Thoracic aorta (tissue), 2 donors: ENCODE measurements at places on chromosomes 6 and 20. TPM values are rescaled to one million over a fixed set of nuclear protein-coding genes. Genes with fewer than 3 reads are reported as not detected.

Gene ISM1
- 25.1 TPM for total RNA-seq

Gene BPI
- total RNA-seq = 4.1 TPM

Gene JAG1
- 237 TPM for total RNA-seq

Gene ADTRP
- total RNA-seq = not detected

Gene NT5E
- 47.4 TPM for total RNA-seq

Gene SPATA25
- total RNA-seq = 16.6 TPM

Gene ASIP
- not detected for total RNA-seq

Gene PERP
- 23.7 TPM for total RNA-seq

Gene DNAJC5
- 48.5 TPM for total RNA-seq

Gene GSTA2
- not detected for total RNA-seq

Gene OR2H2
- not detected for total RNA-seq

Gene PGC
- total RNA-seq = 53.1 TPM

- no peak for DNase-seq
Observed at GRCh38 chr6:40160826-40161225, 226.6 kb upstream of the MOCS1 start.

DNA sequence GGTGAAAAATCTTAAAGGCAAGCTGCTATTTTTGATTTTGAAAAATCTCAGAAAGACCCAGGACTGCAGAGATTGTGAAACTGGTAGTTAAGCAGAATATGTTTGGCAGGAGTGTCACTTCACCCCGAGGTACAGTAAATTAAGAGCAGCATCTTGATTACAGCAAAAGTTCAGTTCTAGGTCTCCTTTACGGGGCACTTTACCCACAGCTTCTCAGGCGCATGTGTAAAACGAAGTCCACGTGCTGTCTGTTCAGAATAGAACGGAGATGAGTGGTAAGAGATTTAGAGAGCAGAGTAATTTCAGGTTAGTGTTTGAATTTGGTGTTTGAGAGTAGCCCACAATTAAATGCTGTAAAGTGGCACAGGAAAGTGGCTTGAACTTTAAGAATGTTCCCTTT lies 84.0 kb downstream of the FARS2 start:
- DNase-seq = no peak

DNA sequence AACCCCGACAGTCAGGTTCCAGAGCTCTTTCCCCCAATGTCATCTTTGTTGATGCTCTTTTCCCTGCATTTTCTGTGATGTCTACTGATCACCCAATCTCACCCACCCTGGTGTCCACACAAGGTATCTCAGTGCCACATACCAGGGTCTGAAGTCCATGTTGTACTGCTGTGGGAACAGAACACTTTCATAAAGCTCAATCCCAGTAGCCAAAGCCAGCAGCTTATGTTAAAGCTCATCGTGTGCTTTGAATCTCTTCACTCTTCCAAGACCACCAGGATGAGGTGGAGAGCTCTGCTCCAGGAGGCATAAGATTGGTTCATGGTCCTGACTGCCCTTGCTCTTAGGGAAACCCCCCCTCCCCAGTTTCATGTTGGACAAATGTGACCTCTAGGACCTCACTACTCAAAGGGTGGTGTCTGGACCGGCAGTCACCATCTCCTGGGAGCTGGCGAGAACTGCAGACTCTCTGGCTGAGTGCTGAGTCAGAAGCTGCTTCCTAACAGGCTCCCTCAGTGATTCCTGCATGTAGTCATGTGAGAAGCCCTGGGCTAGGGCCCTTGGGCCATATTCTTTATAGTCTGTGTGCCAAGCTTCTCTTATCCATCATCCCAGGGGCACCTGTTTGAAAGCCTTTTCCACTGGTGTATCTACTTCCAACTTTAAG lies 13.4 kb upstream of the CPNE5 start:
- DNase-seq = no peak

DNA sequence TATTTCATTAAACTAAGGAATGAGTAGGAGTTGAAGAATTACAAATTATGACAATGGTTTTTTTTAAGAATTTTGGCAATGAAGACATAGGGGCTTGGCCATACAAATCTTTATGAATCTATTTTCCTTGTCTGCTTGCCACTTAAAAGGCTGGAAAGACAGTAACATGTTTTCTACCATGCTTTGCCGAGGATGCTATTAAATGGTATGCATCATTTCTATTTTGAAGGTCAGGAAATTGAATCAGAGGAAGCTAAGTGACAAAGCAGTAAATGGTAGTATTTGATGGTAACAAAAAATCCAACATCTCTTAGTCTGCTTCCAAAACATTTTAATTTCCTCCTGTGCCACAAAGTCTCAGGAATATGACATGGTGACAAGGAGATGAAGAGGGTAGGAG lies 287.2 kb downstream of the RFPL4B start:
- no peak for DNase-seq

DNA sequence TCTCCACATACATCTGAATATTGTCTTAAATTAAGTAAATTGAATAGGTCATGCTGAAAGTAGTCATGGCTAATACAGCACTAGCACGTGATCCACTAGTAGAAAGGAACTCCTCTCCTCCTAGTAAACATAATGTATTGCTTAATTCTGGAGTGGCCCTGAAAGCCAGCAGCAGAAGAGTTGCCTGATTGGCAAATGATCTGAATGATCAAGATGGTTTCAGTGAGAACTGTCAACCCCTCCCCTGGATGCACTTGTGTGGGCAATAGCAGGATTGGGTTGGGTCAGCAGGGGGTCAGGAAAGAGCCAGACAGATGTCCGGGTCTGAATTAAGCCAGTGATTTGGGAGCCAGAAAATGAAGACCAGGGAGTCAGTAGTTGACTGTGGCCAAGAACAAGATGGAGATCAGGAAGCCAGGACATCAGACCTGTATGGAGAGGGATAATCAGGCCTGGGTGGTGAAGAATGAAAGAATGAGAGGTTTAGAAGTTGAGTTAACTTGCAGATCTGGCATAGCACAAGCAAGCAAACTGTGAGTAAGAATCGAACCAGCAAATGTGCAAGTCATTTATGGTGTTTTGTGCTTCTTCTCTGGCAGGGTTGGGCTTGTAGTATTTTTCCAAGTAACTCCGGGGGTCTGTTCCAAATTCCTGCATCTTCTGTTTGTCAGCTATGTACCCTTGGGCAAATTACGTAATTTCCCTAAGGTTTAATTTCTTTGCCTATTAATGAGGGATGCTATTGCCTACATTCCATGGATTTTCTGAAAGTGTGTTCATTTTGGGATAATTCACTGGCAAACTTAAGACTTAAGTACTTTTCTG lies 304.9 kb downstream of the CD109 start:
- no peak for DNase-seq

- DNase-seq = no peak
Observed at GRCh38 chr6:79469376-79470246, 67.6 kb downstream of the LCA5 start.

DNA sequence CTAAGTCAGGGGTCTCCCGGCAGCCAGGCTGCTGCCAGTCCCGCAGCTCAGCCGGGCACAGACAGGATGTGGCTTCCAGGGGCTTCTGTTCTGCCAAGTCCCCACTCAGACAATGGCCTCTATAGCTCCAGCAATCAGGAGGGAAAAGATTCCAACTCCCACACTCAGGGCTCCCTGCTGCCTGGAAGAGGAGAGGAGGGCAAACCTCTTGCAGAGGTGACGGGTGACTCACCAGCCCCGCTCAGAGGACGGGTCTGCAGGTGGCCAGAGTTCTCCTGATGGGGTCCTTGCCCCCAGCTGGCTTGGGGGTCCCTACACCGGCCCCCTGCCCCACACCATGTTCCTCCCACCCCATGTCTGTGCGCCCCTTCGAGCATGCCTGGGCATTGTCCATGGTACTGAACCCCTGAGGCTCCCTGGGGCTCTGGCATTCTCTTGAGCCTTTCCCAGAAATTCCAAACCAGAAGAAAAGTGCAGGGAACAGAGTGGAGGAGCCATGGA lies 32.6 kb downstream of the NTSR1 start:
- no peak for DNase-seq

DNA sequence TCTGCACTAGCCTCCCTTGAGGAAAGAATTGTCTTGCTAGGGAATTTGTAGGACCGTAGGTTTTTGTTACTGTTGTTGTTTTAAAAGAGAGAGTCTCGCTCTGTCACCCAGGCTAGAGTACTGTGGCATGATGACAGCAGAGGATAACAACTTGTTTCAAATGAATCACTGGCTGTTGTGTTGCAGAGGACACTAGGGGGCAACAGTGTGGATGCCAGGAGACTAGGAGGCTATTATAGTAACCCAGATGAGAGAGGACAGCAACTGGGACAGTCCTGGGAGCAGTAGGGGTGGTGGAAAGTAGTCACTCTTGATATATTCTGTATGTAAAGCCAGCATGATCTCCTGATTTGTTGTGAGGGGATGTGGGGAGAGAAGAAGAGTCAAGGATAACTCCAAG lies 41.8 kb upstream of the LAMA4 start:
- DNase-seq = no peak

GRCh38 chr6:113329942-113330635 lies 527.1 kb upstream of the MARCKS start:
- DNase-seq = no peak

- DNase-seq = no peak
Observed at GRCh38 chr6:130507666-130508028, 141.8 kb downstream of the TMEM200A start.

- DNase-seq = no peak
Observed at GRCh38 chr20:23358563-23358906, 3.4 kb upstream of the GZF1 start.

DNA sequence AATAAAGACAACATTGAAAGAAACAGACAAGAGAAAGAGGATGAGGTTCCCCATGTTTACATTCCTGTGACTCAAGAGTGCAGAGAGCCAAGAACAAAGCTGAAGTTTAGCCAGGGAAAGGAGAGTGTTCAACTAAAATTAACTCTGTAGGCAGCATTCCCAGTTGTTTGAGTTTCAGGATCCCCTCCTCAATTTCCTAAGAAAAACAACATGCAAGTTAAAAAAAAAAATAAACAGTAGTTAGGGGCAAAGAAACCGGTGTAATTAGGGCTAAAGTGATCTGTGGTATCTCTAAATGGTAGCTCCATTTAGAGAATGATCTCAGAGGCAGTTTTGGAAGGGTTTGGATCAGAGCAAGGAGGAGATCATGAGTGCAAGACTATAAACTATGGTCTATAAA lies 30.9 kb upstream of the RAB23 start:
- no peak for DNase-seq

GRCh38 chr6:166957087-166957804 lies 896 bp upstream of the RNASET2 start:
- no peak for DNase-seq

DNA sequence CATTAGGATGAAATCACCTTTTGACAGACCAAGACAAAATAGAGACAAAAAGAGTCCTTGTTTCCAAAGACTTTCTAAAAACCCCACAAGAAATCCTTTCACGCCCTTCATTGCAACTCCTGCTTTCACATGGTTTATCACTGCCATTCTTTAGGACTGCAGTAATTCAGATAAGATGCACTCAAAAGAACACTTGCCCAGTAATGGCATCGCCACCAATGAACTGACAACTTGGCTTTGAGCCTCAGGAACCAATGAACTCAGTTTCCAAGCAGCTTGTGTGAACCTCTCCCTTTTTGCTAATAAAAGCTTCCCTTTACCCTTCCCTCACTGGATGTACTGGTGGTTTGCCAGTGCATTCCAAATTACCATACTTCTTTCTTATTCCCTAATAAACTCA lies 21.8 kb downstream of the OSTM1 start:
- DNase-seq = no peak

GRCh38 chr6:114714836-114715507 lies 372.1 kb upstream of the HS3ST5 start:
- DNase-seq = no peak

DNA sequence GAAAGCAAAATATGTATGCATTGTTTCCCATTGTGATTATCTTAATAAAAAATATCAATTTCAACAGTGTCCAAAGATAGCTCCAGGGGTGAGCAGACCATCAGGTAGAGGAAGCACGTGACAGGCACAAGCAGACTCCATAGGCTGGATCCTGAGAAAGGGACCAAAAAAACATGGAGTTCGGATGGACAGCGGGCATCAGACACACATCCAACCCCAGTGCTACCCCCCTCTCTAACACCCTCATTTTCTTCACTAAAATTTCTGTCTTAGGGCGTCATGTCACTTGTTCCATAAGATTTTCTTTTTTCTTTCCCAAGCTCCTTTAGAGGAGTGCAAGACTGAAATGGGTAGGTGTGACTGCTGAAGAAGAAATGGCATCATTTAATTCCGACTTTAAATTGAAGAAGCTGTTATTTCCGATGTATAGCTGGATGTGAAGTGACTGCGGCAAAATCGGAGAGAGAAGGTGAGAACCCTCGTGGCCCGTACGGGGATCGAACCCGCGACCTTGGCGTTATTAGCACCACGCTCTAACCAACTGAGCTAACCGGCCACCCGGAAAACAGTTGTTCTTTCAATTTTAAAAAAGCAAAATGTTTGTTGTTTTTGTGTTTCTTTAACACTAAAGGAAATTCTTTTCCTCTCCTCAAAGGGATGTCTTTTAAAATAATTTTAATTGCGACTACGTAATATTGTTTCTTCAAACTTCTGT lies 10.3 kb upstream of the PRSS16 start:
- no peak for DNase-seq

DNA sequence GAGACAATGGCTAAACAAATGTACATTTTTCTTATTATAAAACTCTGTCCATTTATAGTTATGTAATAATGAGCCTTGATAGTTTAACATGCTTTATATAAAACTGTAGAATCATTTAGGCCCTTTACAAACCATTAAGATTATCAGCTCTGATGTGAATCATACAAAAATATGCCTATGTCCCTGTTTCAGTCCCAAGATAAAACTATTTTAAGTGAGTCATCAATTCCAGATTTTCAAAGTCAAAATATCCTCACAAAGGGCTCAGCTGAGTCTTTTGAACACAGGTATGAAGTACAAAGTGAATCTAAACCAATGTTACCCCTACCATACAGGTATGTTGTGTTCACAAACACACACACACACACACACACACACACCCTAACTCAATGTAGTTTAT lies 88.0 kb downstream of the PTPRK start:
- DNase-seq = no peak

- DNase-seq = no peak
Observed at GRCh38 chr20:14597206-14597715, 259.8 kb upstream of the FLRT3 start.

DNA sequence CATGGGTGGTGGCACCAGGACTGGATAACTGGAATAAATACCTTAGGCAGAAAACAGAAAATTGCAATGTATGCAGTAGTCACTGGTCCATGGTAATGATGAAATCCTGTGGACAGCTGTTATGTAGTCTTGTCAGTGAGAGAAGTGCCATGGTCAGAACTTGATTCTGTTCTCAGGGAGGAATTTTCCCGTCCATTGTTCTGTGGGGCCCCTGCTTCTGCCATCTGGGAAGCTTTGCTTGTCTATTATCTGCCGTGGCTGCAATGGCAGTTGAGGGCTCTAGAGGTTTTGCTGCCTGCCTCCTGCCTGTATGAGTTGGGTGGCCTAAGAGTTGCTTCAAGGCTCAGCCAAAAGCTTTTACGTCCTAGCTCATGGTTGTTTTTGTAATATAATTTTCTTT lies 126.8 kb upstream of the SLC35B3 start:
- no peak for DNase-seq

GRCh38 chr20:2658414-2659354 lies 5.3 kb downstream of the IDH3B start:
- no peak for DNase-seq

DNA sequence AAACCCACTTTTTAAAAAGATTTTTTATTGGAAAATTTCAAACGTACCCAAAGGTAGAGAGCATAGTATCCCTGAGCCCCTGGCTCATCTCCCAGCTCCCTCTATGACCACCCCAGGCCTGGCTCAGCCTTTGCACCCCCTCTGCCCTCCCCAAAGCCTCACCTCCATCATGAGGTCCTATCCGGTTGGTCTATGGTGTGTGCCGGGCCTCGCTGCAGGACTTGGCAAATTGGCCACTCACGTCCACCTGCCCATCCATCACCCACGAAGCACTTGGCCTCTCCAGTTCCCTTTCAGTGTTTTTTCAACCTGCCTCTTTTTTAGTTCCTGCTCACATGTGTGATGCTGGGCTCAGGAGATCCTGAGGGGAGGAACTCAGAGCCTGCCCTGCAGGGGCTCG lies 147.4 kb downstream of the CDH4 start:
- no peak for DNase-seq
